GM23338 (cell line): ENCODE measurements at places on chromosomes 13 and 19.

GRCh38 chr13:84315527-84315926 lies 433.3 kb upstream of the SLITRK1 start:
- DNase-seq: no peak

GRCh38 chr13:45332036-45332830 lies 8.8 kb downstream of the TPT1 start:
- DNase-seq: no peak

- peak; percentile 95 for DNase-seq
Measured at GRCh38 chr19:31354799-31355664, 5.8 kb upstream of the TSHZ3 start.

GRCh38 chr19:6250909-6251308 lies 28.9 kb downstream of the MLLT1 start:
- no peak for DNase-seq

DNA sequence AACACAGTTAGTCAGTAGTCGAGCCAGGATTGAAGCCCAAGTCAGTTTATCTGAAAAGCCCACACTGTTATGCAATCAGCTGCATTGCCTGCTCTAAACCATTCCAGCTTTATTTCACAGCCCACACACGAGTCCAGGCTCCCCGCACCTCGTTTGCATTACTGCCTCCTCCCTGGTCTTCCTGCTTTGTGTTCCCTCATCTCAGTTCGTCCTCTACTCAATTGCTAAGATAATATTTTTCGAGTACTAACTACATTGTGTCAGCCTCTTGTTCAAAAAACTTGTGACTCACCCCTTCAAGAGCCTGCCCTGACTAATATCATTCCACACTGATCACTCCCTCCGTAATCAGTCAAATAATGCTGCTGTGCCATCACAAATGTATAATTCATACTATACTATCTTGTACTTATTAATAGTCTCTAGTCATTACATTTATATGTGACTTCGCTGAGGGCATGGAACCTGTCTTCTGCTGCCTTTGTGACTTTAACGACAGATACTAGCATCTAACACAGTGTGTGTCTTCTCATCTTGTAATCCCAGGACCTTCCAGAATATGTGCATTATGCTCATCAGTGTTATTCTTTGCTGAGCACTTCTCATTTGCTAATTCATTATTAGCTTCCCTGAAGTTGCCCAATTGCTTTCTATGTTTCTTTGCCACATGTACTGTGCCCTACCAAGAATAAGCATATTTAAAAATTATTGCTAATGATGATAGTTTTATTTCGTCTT lies 26.2 kb upstream of the WDFY2 start:
- DNase-seq: no peak

GRCh38 chr19:29833614-29834261 lies 21.9 kb downstream of the CCNE1 start:
- no peak for DNase-seq

GRCh38 chr13:28044608-28045007 lies 55.8 kb downstream of the FLT3 start:
- no peak for DNase-seq
